T1000 (cell line): ENCODE measurements at places on chromosomes 11 and 22.

GRCh38 chr11:61004180-61004611, 32.7 kb downstream of the CD6 start:
- no peak for DNase-seq

DNA sequence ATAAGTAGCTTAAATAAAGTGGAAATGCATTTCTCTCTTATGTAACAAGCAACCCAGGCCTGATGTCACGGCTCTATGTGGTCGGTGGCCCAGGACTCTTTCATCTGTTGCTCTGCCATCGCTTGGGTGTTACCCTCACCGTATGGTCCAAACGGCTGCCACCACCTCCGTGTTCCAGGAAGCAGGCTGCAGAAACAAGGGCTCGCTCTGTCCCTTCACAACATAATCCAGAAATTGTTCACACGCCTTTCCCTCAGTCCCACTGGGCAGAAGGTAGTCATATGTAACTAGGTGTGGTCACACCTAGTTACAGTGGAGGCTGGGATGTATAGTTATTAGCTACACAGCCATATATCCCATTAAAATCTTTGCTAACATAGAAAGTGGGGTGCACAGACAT, 421.0 kb downstream of the SOX6 start:
- no peak for DNase-seq

DNA sequence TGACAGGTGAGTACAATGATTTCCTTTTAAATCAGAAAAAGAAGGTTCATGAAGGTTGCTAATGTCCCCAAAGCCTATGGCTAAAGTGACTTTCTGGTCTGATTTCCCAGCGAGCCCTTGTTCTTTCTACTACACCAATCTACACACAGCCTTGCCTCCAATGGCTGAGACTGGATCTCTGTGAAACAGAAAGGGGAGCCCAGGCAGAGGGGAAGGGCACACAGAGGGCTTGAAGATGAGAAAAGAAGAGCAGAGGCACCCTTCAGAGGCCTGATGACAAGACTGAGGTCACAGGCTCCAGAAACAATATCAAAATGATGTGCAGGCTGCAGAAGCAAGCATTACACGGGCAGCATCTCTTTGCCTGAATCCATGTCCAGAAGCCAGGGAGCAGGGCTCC, 1.5 kb downstream of the SYN3 start:
- DNase-seq, result no peak

DNA sequence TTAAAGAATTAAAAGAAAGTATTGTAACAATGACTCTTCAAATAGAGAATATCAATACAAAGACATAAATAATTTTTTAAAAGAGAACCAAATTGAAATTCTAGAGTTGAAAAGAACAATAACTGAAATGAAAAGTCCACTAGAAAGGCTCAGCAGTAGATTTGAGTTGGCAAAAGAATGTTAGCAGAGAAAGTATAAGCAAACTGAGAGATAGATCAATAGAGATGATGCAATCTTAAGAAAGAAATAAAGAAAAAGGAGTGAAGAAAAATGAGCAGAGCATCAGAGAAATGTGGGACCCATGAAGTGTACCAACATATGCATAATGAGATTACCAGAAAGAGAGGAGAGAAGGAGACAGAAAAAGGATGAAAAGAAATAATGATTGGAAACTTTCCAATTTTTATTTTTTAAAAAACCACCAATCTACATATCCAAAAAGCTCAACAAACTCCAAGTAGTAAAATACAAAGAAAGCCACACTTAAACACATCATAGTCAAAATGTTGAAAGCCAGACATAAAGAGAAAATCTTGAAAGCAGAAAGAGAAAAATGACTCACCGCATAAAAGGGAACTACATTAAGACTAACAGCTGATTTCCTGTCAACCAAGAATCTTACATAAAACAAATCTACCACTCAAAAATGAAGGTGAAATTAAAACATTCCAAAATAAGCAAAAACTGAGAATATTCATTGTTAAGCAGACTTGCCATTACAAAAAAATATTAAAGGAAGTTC, 20.9 kb downstream of the NCF4 start:
- no peak for DNase-seq

GRCh38 chr11:16418428-16419097, 62.2 kb upstream of the SOX6 start:
- DNase-seq, result no peak

DNA sequence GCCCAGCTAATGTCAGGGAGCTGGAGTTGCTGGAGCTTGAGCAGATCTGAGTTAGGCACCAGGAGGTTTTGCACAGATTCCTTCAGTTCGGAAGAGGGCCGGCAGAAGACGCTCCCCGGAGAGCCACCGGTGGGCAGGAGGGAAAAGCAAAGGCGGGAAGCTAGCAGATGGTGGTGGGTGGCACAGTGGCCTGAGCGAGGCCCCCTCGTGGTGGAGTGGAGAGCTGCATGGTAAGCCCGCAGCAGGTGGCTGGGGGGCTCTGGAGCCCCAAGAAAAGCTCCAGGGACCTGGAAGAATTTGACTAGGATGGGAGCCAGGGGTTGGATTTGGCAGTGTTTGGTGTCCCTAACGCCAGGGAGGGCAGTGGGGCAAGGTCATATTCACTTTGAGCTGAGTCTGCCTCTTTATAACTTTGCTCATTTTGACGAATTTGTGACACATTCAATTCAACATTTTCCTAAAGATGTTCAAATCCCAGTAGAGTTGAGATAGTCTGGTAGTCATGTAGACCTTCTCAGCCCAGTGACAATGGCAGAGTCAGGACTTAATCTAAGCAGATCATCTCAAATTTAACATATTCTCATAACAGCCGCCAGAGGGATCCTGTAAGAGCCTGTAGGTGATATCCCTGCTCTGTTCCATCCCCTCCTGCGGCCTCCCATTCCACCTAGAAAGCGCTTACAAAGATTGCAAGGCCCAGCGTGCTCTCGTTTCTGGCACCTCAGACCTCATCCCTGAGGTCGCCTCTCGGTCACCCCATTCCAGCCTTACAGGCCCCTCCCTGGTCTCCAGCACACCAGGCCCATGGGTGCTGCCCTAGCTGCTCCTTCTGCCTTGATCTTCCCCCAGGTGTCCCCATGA, 57.9 kb downstream of the TRIM29 start:
- no peak for DNase-seq

DNA sequence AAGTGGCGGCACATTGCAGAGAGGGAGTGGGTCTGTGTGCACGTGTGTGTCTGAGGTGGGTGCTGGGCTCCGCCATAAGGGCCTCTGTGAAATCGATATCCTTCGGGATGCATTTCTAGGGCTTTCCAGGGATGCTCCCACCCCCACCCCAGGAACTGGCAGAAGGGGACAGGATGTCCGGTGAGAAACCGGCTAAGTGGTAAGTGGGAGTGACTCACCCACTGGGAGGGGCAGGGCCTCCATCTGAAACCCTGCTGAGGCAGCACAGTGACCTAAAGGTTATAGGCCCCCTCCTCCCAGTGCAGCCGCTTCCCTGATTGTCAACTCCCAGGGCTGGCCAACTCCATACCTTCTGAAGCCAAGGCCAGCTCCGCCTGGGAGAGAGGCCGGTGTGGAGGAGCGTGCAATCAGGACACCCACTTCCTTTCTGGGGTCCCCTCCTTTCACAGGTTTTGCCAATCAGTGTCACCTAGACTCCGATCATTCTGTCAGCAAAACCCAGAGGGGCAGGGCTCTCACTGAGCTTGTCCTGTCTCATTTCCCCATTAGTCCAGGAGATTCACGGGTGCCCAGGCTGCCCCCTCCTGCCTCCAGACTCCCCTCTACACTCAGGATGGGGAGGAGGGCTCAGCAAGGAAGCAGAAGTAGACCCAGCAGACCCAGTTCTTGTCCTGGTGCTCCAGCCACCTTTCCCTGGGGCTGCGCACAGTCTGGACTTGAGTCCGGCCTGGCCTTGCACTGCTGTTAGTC, 44.5 kb downstream of the NECTIN1 start:
- peak; percentile 1 for DNase-seq

GRCh38 chr11:62505440-62506091, 41.0 kb downstream of the AHNAK start:
- DNase-seq, result no peak

DNA sequence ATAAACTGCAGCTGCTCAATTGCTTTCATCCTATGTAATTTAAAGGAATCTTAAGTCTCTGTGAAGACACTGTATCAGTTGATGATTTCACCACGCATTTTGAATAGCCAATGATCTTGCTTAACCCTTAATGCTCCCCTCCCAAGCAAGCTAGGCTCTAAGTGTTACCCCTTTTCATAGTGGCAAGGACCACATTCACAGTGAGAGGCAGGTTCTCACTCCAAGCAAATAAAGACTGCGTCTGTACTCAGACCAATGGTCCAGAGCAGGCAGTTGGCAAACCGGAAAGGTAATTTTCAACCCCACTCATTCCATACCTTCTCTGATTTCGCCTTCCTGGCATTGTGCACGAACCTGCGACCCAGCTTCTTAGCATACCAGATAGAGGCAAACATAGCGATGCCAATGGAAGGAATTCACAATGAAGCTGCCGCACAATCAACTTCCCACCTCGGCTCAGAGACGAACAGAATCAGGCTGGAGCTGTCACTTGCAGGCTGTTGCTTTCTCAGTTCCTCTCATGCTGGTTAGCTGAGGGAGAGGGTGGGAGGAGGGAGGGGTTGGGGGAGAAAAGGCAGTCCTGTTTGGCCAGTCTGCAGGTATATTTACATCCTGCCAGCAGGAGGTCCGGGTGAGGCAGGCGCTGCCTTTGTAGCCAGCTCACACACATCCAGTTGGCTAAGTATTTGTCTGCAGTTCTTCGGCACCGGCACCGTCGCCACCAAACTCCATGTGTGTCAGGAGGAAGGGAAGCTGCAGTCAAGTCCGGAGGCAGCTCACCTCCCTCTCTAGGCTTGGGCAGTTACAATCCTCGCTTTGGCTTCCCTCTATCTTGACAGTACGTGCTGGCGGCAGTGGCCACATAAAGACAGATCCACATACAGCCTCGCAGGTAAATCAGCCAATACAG, 1151.2 kb upstream of the CCDC90B start:
- no peak for DNase-seq
